ENCODE measurements at places on chromosomes 4 and X.

- DNase-seq: no peak
These were observed 63.1 kb downstream of the ANOS1 start for GRCh38 chrX:8668813-8669212.

DNA sequence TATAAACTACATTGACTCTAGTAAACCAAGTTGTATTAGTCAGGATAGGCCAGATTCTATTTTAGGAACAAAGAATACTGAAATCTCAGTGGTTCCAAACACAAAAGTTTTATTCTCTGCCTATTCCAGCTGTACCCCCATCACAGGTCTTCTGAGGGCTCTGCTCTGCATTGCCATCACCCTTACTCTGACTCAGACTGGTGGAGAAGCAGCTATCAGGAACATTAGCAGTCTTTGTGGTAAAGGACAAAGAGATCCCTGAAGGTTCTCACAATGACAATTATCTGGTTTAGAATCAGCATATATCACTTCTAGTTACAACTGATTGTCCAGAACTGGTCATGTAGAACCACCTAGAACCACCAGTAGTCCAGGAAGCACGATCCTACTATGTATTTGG lies 251.1 kb downstream of the GLUD2 start:
- DNase-seq: no peak

GRCh38 chrX:85561231-85561630 lies 181.8 kb upstream of the POF1B start:
- DNase-seq: no peak

DNA sequence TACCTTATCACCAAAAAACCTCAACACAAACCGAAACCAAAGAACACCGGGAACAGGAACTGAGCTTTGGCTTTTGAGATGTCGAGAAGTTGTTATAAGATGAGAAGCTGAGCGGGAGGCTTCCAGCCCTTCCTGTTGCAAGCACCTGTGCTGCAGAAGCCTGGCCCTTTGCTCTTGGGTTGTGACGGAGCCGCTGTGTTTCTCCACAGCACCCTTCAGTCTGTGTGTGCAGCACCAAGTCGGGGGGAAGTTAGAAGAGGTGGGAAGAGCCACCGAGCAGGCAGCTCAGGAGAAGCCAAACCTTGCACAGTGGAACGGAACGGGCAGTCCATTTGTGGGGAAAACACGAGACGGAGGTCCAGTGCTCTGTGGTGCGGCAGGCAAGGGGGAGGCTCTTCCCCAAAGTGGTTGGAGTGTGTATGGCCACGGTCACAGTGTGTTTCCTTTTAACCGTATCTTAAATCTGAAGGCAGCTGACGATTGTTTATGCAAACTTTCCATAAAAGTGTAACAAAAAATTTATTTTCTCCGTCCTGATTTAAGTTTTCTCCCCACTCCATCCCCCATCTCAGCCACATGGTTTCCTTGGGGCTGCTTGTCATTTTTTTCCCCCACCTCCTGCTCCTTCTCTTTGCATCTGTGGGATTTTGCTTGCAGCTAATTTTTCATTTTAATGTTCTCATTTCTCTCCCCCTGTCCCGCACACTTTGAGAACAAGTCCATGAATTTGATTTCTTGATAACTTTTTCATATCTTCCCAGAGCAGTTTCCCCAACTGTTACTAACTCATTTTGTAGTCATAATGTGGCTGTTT lies 123.7 kb downstream of the STOX2 start:
- no peak for DNase-seq

DNA sequence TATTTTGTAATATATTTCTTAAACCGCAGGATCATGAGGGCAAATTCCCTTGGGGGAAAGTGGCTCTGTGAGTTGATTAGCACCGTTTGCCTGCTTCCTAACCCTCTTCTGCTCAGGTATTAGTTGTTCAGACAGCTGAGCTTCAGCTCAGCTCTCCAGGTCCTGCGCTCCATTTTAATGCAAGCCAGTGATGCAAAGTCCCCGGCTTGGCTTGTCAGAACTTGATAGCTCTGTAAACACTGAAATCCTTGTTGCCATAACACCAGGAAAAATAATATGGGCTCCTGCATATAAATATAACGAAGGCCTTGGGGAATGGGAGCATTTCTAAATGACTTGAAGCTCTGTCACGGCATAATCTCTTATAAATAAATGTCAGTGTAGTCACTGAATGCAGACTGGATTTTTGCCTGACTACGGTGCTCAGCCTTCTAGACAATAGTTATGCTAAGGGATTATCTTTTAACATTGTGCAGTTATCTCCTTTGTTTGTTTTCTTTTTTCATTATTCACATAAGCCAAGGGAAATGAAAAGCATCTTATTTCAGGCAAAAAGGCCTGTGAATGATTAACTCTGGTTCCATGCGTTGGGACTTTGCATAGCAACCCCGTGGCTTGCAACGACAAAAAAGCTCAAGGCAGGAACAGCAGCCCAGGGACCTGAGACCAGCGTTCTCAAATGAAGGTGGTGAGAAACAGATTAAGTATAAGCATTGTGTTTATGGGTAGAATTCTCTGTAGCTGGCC lies 253.2 kb downstream of the SPRY1 start:
- DNase-seq: no peak

DNA sequence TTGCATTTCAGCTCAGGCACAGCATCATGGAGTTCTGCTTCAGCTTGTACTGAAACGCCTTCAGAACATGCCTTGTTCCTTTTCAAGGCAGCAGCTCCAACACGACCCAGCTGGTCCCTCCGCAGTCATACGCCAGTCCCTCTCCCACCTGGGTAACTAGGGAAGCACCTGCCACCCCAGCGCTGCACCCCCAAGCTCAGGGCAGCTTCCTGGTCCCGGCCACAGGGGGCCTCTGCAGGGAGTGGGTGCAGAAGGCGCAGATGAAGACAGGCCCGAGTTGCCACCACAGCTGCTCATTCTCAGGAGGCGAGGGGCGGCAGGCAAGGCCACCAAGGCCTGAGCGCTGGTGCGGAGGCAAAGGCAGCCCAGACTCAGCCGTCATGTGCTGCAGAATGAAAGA lies 21.8 kb downstream of the WDR1 start:
- DNase-seq: no peak

- no peak for DNase-seq
These were observed 179.0 kb downstream of the KCNIP4 start for GRCh38 chr4:21769404-21770147.

DNA sequence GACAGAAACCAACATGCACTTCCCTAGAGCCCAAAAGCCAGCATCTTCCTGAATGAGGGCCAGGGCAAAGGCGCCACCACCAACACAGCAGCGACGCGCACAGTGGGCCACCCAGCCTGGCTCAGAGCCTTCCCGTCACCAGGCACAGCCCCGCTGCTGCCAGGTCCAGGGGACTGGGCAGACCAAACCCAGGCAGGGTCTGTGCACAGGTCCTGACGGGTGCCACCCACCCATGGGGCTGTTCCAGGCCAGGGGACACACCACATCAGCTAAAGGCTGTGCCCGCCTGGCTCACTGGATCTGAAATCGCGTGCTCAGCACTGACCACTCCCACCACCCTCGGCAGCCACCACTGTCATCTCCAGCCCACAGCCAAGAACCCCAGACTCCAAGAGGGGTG lies 13.8 kb downstream of the FAM53A start:
- DNase-seq: no peak

Measured in left ventricle myocardium inferior (tissue), 1 donor.